ENCODE measurements at places on chromosomes 2 and 18.

DNA sequence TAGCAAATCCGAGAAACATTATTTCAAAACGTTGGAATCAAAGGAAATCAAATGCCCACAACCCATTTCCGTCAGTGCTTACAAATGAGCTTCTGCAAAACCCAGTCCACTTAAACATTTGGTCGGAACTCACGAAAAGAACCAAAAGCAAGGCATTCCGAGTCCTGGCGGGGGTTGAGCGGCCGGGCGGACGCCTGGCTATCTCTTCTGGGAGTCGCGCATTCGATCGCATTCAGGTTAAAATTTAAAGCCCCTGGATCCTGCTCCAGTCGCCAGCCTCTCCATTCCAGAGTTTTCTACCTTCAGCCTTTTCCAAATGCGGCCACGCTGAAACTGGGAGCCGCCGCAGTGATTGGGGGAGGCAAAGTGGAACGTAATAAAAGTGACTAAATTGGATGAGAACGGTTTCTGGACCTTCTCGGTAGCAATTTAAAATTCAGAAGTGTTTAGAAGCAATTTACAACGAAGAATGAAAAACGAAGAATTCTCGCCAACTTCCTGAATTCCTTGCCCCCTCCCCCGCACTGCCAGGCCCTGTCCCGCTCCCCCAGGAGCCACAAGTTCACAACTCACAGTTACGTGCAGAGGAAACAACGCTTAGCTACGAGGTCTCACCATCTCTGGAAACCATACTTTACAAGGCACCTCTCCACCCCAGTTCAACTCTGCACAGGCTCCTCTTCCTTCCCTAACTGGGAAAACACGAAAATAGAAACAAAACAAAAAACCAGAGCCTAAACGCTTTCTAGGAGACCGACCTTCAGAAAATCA, 1.7 kb upstream of the GATA6 start:
- DNase-seq, result no peak

DNA sequence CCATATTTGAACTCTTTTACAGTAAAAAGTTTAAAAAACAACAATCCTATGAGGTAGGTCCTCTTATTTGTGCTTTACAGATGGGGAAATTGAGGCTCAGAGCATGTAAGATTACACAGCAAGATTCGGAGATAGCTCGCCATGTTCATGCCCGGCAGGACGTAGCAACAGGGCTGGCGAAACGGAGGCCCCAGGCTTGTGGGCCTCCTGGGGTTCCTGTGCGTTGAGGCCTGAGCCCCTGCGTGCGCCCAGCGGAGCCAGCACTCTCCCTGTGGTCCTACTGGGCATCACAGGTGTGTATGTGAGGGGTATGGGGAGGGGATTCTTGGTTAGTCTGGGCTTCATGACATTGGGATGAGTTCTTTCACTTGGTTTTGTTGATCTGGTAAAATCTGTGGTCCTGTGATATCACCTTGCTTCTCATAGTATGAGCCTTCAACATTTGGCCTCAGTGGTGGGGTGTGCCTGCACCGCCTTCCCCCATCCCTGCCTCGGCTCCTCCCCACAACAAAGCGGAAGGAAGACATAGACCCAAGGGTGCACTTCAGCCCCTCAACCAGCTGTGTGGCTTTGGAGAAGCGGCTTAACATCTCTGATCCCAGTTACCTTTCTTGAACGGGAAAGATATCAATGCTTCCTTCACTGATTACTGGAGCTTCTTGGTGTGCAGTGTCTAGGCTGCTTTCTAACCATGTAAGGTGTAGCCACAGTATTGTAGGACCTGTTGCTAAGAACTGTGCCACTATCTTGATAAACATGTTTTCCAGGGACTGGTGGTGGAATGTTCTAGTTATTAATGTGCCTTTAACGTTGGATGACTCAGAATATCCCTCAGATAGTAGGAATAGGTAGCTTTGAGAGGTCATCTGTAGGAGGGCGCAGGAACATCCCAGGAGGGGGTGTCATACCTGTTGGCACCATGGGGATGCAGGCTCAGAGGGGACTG, 37.2 kb downstream of the HPCAL1 start:
- DNase-seq, result no peak

GRCh38 chr18:29191263-29191662, 1014.3 kb upstream of the CDH2 start:
- peak; percentile 13 for DNase-seq

- DNase-seq, result peak; percentile 13
Observed at GRCh38 chr2:231364961-231365810, 30.3 kb upstream of the B3GNT7 start.

GRCh38 chr2:124560592-124561112, 535.6 kb downstream of the CNTNAP5 start:
- no peak for DNase-seq

DNA sequence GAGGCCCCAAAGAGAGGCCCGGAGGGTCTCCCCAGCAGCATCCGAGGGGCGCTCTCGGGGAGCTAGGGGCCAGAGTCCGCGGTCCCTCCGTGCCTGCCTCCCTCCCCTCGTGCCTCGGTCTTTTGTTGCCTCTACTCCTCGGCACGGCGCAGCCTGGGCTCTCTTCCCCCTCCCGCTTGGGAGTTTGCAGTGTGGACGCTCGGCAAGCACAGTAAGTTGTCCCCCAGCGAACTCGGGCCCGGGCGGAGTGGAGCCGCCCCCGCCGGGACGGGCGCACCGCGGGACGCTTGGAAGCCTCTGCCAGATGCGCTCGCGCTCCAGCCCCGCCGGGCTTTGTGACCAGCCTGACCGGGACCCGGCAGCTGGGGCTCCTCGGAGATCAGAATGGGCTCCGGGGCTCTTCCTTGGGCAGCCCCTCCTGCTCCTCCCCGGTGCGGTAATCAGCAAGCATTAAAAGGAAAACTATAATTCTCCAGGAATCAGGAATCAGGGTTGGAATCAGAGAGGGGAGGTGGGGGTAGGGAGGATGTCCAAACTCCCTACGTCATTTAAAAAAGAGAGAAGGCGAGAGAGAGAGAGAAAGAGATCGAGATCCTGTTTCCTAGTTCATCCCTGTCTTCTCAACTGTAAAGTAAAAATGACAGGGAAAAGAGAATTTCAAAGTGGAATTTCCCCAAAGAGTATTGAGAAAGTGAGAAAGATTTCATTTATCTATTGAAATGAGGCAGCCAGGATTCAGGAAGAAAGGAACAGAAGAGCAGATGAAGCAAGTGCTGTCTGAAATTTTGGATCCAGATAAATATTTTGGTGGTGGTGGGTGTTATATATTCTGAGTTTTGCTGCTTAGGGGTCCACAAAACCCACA, 786 bp upstream of the TMEM200C start:
- DNase-seq, result peak; percentile 8

DNA sequence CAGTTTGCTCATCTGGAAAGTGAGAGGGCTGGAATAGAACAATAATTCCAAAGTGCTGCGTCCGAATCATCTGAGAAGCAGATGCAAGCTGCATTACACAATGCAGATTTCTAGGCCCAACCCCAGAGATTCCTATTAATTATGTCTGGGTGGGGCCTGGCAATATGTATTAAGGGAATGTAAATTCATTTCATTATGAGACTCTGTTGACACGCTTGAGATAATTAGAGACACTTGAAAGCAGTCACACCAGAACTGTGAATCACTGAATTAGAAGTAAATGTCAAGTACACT, 54.7 kb upstream of the HK2 start:
- DNase-seq, result no peak

- DNase-seq, result no peak
Observed at GRCh38 chr18:10229458-10229857, 225.0 kb upstream of the APCDD1 start.

GRCh38 chr2:120601566-120601965, 134.1 kb upstream of the GLI2 start:
- no peak for DNase-seq

DNA sequence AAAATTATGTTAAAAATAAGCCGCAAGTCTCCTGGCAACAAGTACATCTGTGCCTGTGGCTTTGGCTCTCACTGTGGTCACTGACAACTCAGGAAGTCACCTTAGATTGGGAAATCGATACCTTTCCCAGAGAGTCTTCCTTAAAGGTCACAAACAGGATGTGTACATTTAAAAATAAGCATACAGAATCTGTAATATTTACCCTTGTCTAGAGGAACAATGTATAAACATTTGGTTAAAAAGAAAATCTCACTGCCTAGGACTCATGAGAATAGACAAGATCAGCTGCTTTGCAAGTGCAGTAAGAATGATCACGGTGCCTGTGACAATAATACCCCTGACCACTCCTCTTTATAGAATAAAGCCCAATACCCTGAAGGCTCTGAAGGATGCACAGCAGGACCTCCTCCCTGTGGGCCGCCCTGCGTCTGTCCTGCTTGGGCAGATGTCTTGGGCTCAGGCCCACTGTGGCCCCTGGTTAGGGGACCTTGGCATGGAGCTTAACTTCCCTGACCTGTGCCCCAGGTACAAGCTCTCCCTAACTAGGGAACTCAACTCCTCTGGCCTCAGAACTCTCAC, 98.0 kb upstream of the MGAT4A start:
- no peak for DNase-seq

DNA sequence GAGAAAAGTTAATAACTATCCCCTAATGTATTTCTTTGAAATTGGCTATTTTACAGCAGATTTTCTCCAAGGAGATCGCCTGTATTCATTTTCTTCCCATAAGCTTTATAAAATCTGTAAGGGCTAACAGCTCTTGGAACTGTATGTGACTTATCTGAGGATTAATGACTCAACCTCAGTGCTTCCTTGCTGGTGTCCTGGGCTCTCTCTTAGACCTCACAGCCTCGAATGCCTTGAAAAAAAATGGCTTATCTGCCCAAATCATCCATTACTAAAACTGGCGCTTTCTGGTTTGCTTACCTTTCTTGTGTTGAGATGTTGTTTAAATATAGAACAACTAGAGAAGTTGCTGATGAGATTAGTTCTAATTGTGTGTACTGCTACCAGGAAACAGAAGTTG, 713.6 kb downstream of the SLC4A3 start:
- no peak for DNase-seq

- DNase-seq, result no peak
Observed at GRCh38 chr18:36830158-36830495, 1.2 kb downstream of the KIAA1328 start.

Measured in ACHN (cell line).